ENCODE measurements at places on chromosomes 5 and 9. TPM values are rescaled to one million over a fixed set of nuclear protein-coding genes. Genes with fewer than 3 reads are reported as not detected.

DNA sequence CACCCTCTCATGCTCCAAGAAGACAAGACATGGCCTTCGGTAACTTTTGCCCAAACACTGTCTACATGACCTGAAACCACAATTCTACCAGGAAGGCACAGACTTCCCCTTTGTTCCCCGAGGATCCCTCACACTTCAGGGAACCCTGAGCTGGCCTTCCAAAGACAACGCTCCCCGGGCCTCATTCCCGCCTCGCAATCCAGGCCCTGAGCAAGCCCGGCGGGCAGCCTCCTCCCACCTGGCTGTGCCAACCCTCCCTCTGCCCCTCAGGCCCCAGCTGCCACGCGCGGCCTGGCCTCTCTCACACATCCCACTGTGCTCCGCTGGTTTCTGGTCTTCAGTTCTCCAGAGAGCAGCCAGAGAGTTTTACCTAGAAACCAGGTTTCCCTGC, 7.3 kb downstream of the QSOX2 start:
- DNase-seq = no peak

DNA sequence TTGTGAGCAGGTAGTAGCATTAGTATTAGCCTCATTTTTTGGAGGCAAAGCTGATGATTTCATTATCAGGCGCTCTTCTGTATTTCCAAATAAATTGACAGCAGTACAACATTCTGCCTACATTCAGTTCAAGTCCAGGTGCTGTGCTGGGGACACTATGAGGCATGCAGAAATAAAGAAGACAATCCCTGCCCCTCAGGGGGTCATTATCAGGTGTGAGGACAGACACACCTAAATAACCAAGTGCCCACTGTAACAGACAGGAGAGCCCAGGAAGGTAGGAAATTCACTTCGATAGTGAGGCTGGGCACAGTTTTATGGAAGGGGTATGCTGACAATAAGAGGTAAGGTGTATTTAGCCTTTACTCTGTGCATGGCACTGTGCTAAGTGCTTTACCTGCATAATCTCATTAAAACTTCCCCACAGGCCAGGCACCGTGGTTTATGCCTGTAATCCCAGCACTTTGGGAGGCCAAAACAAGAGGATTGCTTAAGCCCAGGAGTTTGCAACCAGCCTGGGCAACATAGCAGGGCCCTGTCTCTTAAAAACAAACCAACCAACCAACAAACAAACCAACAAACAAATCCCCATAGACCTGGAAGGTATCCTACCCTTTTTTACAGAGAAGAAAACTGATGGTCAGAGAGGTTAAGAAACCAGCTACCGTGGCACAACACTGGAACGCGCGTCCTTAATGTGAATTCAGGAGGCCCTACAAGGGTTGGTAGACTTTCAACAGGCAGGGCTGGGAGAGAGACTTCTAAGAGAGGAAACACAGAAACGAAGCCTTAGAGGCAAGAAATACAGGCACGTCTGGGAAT, 17.5 kb upstream of the GPX3 start:
- no peak for DNase-seq

- DNase-seq = no peak
These were observed 57.9 kb upstream of the CCNG1 start for GRCh38 chr5:163379298-163380155.

GRCh38 chr5:140605879-140606278, 27.1 kb downstream of the CD14 start:
- DNase-seq = no peak

- no peak for DNase-seq
These were observed 417.9 kb downstream of the SLCO4C1 start for GRCh38 chr5:101878190-101878589.

DNA sequence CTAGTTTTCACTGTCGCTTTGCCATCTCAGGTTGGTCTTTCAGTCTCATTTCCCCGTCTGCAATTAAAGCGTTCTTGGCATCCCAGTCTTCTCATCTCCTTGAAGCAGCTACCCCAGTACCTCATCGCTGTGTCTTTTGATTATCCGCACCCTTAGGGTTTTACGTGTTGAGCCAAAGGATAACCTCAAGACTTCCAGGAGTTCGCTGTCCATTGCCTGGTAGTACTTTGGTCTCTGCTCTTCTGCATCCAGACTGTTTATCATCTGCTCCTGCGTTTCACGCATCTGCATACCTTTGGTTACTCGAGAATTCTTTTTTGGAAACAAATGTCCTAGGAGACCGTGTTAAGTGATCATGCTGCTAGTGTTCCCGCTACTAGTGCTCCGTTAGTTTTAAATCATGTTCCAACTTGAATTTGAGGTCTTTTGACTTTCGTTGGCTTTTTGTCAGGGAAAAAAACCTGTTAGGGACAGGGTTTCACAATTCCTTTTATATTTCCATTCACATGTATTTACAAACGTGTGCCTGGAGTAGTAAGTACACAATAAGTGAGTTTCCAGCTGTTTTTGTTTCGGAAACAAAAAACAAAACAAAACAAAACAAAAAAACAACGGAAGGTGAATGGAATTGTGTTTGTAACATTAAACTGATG, 888 bp downstream of the RABGAP1 start:
- DNase-seq = no peak

- no peak for DNase-seq
These were observed 170.4 kb downstream of the RFK start for GRCh38 chr9:76223749-76224340.

GRCh38 chr5:3835811-3836210, 240.2 kb downstream of the IRX1 start:
- DNase-seq = no peak

GRCh38 chr9:136178061-136178772, 26.7 kb downstream of the LHX3 start:
- DNase-seq = no peak

DNA sequence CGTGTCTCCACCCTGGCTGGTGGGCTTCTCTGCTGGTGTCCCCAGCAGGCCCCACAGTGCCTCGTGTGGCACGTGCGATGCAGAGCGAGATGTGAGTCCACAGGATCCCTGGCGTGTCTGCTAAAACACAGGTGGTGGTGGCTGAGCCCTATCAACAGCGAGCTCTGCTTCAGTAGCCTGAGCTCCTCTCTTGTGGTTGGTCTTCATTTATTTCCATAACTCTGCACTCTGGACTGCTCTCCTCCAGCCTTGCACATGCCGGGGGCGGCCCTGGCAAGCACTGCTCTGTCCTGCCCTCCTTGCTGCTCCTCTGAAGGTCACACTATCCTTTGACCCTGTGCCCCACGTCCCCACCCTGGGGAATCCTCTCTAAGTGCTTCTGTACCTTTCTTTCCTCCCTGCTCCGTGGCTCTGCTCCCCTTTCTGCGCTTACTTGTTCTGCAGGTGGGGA, 59.2 kb downstream of the NSUN2 start:
- no peak for DNase-seq

DNA sequence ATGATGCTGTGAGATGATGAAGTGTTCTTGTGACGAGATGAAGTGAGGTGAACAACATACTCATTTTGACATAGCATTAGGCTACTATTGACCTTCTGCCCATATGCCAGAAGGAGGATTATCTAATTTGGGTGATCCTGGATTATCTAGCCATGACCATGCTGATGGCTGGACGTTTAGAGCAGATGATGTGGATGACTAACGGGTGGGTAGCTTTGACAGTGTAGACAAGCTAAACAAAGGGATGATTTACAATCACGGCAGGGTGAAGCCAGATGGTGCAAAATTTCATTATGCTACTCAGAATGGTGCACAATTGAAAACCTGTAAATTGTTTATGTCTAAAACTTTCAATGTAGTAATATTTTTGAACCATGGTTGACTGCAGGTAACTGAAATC, 2403.4 kb upstream of the ACO1 start:
- no peak for DNase-seq

DNA sequence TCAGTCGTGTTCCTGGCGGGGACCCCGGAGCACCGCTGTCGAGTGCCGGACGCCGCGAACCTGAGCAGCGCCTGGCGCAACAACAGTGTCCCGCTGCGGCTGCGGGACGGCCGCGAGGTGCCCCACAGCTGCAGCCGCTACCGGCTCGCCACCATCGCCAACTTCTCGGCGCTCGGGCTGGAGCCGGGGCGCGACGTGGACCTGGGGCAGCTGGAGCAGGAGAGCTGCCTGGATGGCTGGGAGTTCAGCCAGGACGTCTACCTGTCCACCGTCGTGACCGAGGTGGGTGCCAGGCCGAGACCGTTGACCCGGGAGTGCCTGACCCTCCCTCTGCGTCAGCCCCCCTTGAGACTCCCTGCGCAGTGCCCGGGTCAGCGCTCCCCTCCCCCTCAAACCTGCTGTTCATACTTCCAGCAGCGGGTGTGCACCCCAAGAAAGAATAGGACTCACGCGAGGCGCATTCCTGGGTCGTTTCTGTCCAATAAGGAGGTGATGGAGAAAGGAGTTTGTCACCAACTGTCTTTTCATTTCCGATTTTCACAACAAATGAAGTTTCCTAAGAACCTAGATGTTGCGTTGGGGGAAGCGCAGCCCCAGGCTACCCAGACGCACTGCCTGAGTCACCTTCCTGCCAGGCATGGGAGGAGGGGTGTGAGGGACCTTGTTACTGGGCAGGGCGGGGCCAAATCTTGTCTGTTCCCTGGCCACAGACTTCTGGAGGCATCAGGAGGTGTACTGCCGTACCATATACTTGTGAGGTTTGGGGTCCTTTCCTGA, 722 bp downstream of the SLC22A4 start:
- peak; percentile 91 for DNase-seq

ENHO gene
- total RNA-seq = not detected

KIF12 gene
- total RNA-seq = not detected

ST8SIA4 gene
- 15.6 TPM for total RNA-seq

SH2D3C gene
- 34.8 TPM for total RNA-seq

SLC4A9 gene
- not detected for total RNA-seq
